ENCODE measurements at places on chromosomes 2 and 18.

DNA sequence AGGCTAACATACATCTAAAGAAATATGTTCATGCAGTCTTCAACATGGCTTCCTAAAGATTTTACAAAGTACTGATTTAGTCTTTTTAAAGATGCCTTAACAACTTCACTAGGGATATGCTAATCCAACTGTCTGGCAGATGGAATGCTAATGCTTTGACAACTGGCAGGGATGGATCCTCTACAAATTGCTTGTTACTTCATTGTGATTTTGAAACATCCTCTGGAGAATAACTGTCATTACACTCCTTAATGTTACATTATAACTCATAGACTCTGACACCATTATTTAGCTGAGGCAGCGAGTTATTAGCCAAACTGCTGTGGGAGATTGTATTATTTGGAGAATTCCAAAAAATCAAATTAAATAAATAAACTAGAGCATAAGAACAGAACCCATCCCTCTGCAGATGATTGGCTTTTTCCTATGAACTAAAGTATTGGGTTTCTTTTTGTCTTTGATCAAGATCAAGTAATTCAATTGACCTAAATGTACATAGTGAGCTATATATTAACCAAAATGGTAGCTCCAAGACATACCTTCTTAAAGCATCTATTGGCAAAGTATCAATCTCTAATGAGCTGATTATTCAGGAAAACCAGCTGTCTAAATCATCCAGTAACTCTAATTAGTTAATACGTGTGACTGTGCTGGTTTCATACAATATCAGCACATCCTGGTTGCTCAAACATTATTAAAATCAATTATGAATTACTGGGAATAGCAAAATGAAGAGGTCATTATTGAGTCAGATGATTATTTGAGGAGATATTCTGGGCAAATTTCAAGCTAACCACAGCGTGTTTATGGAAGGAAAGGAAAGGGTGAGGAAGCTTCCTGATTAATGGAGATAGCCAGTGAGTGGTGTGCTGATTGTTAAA lies 321.3 kb upstream of the TFPI start:
- no peak overlapping the region for H3K4me3 ChIP-seq
- H3K27me3 ChIP-seq: no peaks in the 10 kb centered on the region
- DNase-seq: no peak
- no peaks in the 10 kb centered on the region for H3K36me3 ChIP-seq
- H3K27ac ChIP-seq: no peak overlapping the region

GRCh38 chr2:71950256-71951082 lies 197.2 kb downstream of the CYP26B1 start:
- H3K4me1 ChIP-seq: no peaks in the 10 kb centered on the region
- H3K36me3 ChIP-seq: no peaks in the 10 kb centered on the region
- H3K27me3 ChIP-seq: no peaks in the 10 kb centered on the region
- no peak for DNase-seq
- H3K27ac ChIP-seq: no peak overlapping the region

DNA sequence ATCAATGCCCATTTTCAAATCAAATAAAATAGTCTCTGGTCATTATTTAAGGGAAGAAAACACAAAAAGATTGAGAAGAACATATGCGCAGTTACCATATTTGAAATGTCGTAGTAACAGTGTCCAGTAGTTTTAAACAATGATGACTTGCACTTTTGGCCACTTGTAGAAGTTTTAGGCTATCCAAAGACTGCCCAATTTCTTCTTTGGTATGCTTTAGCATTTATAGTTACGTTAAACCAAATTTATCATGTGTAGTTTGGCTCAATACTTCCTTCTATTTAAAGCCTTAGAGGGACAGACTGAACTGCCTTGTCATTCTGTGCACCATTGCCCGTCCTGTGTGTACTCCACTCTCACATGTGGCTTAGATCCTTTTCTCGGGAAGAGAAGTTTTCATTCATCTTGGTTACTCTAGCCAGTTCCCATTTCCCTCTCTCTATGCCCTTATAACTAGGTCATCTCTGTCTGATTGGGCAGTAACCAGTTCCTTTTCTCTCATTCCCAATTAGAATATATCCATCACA lies 84.8 kb upstream of the TTN start:
- H3K27ac ChIP-seq: no peak overlapping the region
- H3K4me1 ChIP-seq: no peaks in the 10 kb centered on the region
- H3K4me3 ChIP-seq: no peak overlapping the region
- no peak for DNase-seq
- no peaks in the 10 kb centered on the region for H3K36me3 ChIP-seq

GRCh38 chr2:11320698-11321492 lies 23.5 kb downstream of the ROCK2 start:
- no peak overlapping the region for H3K4me3 ChIP-seq
- H3K36me3 ChIP-seq: no peaks in the 10 kb centered on the region
- H3K4me1 ChIP-seq: no peaks in the 10 kb centered on the region
- DNase-seq: no peak

- no peaks in the 10 kb centered on the region for H3K27me3 ChIP-seq
- H3K36me3 ChIP-seq: no peaks in the 10 kb centered on the region
- H3K27ac ChIP-seq: no peak overlapping the region
- H3K4me3 ChIP-seq: no peak overlapping the region
Observed at GRCh38 chr18:8140841-8141501, 468.3 kb upstream of the RAB12 start.

DNA sequence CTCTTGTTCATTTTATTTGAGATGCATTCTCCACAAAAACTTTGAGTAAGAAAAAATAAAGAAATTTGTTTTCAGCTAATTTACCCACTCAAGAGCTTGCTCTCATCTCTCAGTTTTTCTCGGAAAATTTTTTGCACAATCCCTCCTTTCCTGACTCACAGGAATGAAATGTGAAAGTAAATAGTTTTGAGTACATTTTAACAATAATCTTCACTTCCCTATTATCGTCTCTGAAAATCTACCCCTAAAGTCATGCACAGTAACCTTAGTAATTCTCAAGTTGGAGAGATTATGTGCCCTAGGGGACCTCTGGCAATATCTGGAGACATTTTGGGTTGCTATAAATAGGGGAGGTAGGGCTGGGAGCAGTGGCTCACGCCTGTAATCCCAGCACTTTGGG lies 2.6 kb downstream of the CYB5A start:
- H3K36me3 ChIP-seq: no peaks in the 10 kb centered on the region
- DNase-seq: no peak
- H3K27me3 ChIP-seq: no peaks in the 10 kb centered on the region
- H3K27ac ChIP-seq: no peak overlapping the region
- no peak overlapping the region for H3K4me3 ChIP-seq

DNA sequence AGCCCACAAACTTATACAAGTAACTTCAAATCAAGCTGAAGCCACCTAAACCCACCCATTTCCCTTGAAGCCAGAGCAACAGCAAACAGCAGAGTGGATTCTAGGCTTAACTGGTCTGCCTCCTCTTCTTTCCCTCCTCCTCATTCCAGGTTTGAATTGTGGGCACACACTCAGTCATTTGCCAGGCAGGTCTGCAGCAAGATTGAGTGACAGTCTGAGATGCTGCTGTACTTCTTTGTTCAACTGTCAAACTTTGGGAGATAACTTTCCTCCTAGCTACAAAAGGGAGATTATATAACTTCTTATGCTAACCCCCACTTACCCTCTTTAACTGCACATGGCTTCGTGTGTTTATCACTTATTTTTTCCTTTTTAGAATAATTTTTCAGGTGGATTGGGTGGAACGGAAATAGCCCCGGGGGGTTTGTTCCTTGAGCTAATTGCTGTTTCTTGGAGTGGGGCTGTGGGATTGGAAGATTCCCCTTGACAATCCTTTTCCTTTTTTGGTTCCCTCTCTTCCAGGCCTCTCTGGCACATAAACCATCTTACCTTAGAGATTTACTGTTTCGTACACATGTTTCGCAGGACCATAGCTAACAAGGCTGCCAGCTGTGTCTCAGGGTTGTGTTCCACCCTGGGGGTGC lies 55.0 kb downstream of the RNF144A start:
- DNase-seq: no peak
- no peaks in the 10 kb centered on the region for H3K4me1 ChIP-seq
- H3K27me3 ChIP-seq: no peaks in the 10 kb centered on the region
- H3K27ac ChIP-seq: no peak overlapping the region
- H3K36me3 ChIP-seq: no peaks in the 10 kb centered on the region

- H3K4me1 ChIP-seq: no peaks in the 10 kb centered on the region
- no peak overlapping the region for H3K27ac ChIP-seq
- DNase-seq: no peak
- no peaks in the 10 kb centered on the region for H3K27me3 ChIP-seq
- H3K36me3 ChIP-seq: no peaks in the 10 kb centered on the region
Observed at GRCh38 chr2:52404866-52405265, 1362.7 kb upstream of the CHAC2 start.

- no peak for DNase-seq
- H3K27ac ChIP-seq: no peak overlapping the region
- H3K36me3 ChIP-seq: no peaks in the 10 kb centered on the region
- no peak overlapping the region for H3K4me3 ChIP-seq
Observed at GRCh38 chr2:20634507-20635112, 16.3 kb downstream of the HS1BP3 start.

DNA sequence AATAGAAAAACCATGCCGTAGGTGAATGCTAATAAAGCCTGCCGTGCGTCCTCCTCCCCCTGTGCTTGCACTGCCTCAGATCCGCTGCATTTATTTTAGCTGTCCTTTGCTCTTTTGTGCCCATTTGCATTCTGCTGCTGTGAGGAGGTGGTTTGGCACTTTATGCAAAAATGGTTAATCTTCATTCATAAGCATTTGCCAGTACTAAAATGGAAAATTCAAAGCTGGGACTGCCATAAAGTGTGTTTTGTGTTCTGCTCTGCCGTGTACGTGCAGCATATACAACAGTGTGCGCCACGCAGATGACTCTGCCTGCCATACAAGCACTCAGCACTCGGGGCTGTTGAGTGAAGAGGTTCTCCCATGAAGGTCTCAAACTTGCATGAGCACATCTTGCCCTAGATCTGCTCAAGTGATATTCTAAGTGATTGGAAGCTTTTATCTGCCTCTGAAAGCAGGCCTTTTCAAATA lies 73.6 kb downstream of the SPATS2L start:
- H3K27me3 ChIP-seq: no peaks in the 10 kb centered on the region
- H3K4me3 ChIP-seq: no peak overlapping the region
- H3K4me1 ChIP-seq: peaks cover 48% of the 10 kb centered on the region

GRCh38 chr18:3995476-3996102 lies 459.5 kb downstream of the DLGAP1 start:
- peaks cover 7% of the 10 kb centered on the region for H3K4me1 ChIP-seq
- no peak overlapping the region for H3K4me3 ChIP-seq
- no peaks in the 10 kb centered on the region for H3K36me3 ChIP-seq
- H3K27ac ChIP-seq: no peak overlapping the region

GRCh38 chr2:140836826-140837225 lies 1294.0 kb downstream of the LRP1B start:
- H3K4me1 ChIP-seq: no peaks in the 10 kb centered on the region
- H3K4me3 ChIP-seq: no peak overlapping the region
- H3K27me3 ChIP-seq: no peaks in the 10 kb centered on the region

DNA sequence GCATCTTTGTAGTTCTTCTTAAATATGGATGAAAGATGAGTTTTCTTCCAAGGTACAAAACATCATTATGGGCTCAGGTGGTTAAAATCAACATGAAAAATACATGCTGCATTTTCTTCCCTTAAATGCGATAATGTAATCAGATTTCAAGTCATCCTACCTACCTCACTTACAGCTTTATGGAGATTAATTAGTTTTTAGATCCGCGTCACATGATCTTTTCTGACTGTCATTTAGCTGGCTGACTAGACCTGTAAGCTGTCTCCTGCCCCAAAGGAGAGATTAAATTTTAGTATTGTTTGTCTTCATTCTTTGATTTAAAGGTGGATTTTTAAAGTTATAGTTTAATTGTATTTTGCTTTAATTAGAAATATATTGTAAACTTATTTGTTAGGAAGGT lies 678.0 kb upstream of the ZEB2 start:
- H3K4me1 ChIP-seq: no peaks in the 10 kb centered on the region
- H3K36me3 ChIP-seq: no peaks in the 10 kb centered on the region
- no peak overlapping the region for H3K4me3 ChIP-seq
- no peaks in the 10 kb centered on the region for H3K27me3 ChIP-seq
- no peak overlapping the region for H3K27ac ChIP-seq
- DNase-seq: no peak

- DNase-seq: no peak
- H3K4me1 ChIP-seq: peaks cover 23% of the 10 kb centered on the region
- H3K27ac ChIP-seq: no peak overlapping the region
- H3K27me3 ChIP-seq: 0 out of 2 replicates have a peak, but pooled peaks cover 4% of the 10 kb centered on the region
- H3K36me3 ChIP-seq: no peaks in the 10 kb centered on the region
Observed at GRCh38 chr2:219523031-219523671, 8.9 kb downstream of the ASIC4 start.

- no peaks in the 10 kb centered on the region for H3K27me3 ChIP-seq
- H3K4me1 ChIP-seq: no peaks in the 10 kb centered on the region
- no peak for DNase-seq
- H3K36me3 ChIP-seq: no peaks in the 10 kb centered on the region
- H3K4me3 ChIP-seq: no peak overlapping the region
- H3K27ac ChIP-seq: no peak overlapping the region
Observed at GRCh38 chr18:47696870-47697269, 233.6 kb downstream of the SMAD2 start.

GRCh38 chr2:208982831-208983230 lies 441.0 kb upstream of the MAP2 start:
- no peak overlapping the region for H3K27ac ChIP-seq
- no peaks in the 10 kb centered on the region for H3K4me1 ChIP-seq
- no peaks in the 10 kb centered on the region for H3K27me3 ChIP-seq
- no peak for DNase-seq
- H3K36me3 ChIP-seq: no peaks in the 10 kb centered on the region

DNA sequence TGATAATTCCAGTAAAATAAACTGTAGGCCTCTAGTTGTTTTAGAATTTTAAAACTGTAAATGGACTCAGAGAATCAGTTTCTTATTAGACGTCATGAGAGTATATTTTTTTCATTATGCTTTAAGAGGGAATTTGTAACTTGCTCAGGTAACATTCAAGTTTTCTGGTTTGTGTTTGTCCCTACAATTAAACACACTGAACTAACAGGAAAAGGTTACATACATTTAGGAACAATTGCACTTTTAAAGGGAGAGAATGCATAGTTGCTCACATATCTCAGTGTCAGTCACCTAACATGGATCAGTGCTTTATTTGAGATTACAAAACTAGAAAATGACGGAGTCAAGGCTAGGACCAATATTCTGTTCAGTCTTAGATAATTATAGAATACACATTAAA lies 3.1 kb downstream of the COL3A1 start:
- no peak overlapping the region for H3K27ac ChIP-seq
- DNase-seq: no peak
- no peak overlapping the region for H3K4me3 ChIP-seq
- H3K36me3 ChIP-seq: no peaks in the 10 kb centered on the region

- no peaks in the 10 kb centered on the region for H3K36me3 ChIP-seq
- no peak overlapping the region for H3K4me3 ChIP-seq
- H3K27me3 ChIP-seq: no peaks in the 10 kb centered on the region
- peaks cover 6% of the 10 kb centered on the region for H3K4me1 ChIP-seq
- DNase-seq: no peak
Observed at GRCh38 chr18:55266981-55267380, 307.7 kb upstream of the CCDC68 start.

GRCh38 chr18:79377187-79377891 lies 18.4 kb upstream of the NFATC1 start:
- no peak overlapping the region for H3K4me3 ChIP-seq
- H3K36me3 ChIP-seq: no peaks in the 10 kb centered on the region
- H3K27me3 ChIP-seq: no peaks in the 10 kb centered on the region
- H3K27ac ChIP-seq: no peak overlapping the region

- DNase-seq: no peak
- no peak overlapping the region for H3K27ac ChIP-seq
- no peaks in the 10 kb centered on the region for H3K4me1 ChIP-seq
- H3K27me3 ChIP-seq: no peaks in the 10 kb centered on the region
- H3K4me3 ChIP-seq: no peak overlapping the region
- no peaks in the 10 kb centered on the region for H3K36me3 ChIP-seq
Observed at GRCh38 chr2:18077231-18077630, 198.8 kb downstream of the KCNS3 start.

Data from H1 (cell line).